NCI-H2171 (cell line): ENCODE measurements at places on chromosomes 7 and 10.

DNA sequence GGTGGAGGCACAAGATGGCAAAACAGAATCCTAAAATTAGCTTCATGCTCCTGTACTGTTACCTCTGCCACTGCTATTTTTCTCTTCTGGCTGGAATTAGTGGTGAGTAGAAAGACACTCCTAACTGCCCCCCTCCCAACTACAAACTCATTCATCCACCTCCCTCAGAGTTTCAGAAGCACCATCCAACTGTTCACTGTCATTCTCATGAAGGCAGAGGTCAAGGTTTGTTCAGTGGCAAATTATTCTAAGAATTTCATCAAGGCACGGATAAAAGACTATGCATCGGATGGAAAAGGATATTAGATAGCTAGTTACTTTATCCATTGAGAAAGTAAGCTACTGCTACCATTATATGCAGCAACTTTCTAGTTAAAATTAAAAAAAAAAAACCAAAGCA is 59.7 kb downstream of the LRGUK start:
- no peak for DNase-seq

DNA sequence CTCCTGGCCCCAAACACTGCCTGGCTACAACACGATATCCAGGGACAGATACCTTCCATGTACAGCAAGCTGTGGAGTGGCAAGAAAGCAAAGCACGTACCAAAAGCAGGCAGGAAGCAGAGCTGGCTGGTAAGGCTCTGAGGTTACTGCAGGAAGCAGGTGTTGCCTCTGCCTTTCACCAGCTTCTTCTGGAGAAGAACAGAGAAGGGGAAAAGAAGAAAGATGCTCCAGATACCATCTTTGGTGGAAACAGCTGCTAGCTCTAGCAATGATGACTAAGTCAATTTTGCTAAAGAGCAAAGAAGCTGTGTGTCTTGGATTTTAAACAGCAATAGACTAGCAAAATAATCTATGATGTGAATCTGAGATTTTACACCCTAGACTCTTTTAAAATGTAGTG is 34.9 kb upstream of the PRSS1 start:
- no peak for DNase-seq

DNA sequence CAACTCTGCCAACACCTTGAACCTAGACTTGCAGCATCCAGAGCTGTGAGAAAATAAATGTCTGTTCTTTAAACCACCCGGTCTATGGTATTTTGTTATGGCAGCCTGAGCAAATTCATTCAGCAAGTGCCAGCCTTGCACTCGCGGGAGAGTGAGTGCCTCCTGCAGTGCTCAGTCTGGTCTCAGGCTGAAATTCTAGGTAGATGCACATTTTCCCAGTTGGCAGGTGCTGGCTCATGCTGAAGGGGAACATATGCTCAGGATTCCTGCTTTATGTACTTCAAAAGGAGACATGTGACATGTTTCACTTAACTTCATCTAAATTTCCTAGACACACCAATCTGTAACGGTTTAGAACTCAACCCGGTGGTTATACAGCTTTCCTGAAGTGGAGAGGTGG is 170.8 kb downstream of the MGMT start:
- DNase-seq, result peak; percentile 49

- DNase-seq, result peak; percentile 38
Observed at GRCh38 chr10:85548034-85548433, 818.6 kb downstream of the GRID1 start.

DNA sequence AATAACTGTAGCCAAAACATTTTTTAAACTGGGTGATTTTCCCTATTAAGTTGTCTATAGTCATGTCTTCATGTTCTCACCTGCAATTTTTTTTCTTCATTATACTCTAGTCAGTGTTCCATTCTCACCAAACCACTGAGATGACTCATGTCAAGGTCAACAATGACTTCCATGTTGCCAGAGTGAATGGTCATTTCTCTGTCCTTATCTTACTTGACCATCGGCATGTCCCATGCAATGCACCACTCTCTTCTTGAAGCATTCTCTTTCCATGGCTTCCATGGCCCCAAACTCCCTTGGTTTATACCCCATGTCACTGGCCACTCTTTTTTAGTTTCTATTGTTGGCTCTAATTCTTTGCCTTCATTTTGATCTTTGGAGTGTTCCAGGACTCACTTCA is 173.9 kb downstream of the PPP1R17 start:
- no peak for DNase-seq

DNA sequence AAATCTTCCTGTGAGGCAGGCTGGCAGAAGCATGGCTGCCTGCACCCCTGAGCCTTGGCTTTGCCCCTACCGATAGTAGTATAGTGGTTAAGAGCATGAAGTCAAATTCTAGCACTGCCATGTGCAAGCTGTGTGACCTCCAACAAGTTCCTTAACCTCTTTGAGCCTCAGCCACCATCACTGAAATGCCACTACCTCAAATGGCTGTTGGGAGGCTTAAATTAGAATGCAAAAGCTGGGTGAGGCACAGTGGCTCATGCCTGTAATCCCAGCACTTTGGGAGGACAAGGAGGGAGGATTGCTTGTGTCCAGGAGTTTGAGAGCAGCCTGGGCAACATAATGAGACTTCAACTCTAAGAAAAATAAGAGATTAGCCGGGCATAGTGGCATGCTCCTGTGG is 8.4 kb downstream of the SFRP5 start:
- DNase-seq, result no peak
